ENCODE measurements at places on chromosomes 6 and 20.
A peak's percentile ranks its signal among the peaks of the same experiment; 100 is the strongest.

GRCh38 chr6:139334806-139335446 lies 39.5 kb downstream of the CITED2 start:
- DNase-seq = no peak

DNA sequence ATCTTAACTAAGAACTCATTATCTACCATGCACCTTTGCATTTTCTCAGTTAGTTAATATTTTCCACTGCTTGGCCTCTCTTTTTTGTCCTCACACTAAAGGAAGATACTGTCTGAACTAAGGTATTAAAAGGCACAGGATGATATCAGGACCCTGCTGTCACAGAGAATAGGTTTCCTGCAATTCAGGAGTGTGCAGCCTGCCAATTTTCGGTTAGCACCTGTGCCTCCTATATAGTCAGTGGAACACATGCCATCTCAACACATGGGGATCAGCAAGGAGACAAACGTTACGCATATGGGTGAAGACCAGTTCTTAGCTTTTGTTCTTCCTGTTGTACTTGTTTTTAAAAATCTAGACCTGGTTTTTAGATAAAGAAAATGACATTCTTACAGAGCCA lies 71.0 kb downstream of the FUT9 start:
- no peak for DNase-seq

GRCh38 chr6:4378319-4378996 lies 243.1 kb upstream of the ECI2 start:
- no peak for DNase-seq

DNA sequence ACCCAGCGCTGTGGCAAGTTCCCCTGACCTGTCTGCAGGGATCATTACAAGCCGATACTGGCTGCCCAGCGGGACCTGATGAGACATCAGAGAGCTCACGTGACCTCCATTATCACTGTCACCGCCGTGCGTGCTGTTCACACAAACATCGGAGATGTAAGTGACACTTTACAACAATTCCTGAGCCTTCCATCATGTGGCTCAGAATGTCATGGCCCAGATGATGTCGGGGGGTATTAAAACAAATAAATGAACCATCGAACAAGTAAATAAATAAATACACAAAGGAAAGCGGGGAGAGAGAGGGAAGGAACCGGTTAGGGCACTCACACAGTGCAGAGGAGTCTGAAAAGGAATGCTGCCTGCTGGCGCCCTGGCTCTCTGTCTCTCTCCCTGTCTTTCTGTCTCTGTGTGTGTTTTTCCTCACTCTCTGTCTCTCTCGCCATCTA lies 195.1 kb downstream of the BMP7 start:
- no peak for DNase-seq

- no peak for DNase-seq
Observed at GRCh38 chr20:1994627-1995026, 769 bp upstream of the PDYN start.

GRCh38 chr6:158388727-158389126 lies 76.5 kb downstream of the TULP4 start:
- DNase-seq = no peak

GRCh38 chr20:62239278-62239879 lies 1.1 kb downstream of the OSBPL2 start:
- no peak for DNase-seq

GRCh38 chr6:14121936-14122344 lies 4.4 kb downstream of the CD83 start:
- no peak for DNase-seq

DNA sequence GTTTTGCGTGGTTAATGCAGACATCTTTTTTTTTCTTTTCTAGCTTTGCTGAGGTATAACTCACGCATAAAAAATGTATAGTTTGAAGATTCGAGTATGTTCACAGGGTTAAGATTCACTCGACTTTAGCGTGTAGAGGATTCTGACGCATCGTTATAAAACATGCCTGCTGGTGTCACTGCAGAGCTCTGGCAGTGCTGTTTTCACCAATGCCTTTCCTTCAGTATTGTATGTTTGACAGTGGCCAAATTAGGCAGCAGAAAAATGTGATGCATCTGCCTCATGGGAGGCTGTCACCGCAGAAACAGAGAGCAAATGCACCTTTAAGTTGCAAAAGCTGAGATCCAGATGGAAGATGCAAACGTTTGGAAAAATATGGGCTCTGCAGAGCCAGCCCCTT lies 18.0 kb upstream of the SIRPB2 start:
- DNase-seq = no peak

- DNase-seq = no peak
Observed at GRCh38 chr6:163828038-163828795, 413.7 kb downstream of the QKI start.

GRCh38 chr6:22424196-22424595 lies 127.4 kb upstream of the PRL start:
- DNase-seq = no peak

DNA sequence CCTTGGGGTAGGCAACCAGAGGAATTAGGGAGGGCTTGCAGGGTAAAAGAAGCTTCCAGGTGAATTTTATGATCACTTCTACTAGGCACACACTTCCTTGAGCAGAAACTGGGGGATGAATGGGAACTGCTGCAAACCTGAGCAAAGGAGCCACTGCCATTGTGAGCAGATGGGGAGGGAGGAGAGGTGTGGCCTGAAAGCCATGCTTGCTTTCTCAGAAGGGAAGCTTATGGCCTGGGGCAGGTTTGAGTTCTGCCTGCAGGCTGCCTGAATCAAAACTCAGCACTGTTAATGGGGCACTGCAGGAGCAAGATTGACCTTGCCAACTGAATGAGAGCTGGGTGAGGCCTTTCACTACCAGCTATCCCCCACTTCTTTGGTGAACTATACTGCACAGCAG lies 328.1 kb downstream of the NKAIN2 start:
- no peak for DNase-seq

DNA sequence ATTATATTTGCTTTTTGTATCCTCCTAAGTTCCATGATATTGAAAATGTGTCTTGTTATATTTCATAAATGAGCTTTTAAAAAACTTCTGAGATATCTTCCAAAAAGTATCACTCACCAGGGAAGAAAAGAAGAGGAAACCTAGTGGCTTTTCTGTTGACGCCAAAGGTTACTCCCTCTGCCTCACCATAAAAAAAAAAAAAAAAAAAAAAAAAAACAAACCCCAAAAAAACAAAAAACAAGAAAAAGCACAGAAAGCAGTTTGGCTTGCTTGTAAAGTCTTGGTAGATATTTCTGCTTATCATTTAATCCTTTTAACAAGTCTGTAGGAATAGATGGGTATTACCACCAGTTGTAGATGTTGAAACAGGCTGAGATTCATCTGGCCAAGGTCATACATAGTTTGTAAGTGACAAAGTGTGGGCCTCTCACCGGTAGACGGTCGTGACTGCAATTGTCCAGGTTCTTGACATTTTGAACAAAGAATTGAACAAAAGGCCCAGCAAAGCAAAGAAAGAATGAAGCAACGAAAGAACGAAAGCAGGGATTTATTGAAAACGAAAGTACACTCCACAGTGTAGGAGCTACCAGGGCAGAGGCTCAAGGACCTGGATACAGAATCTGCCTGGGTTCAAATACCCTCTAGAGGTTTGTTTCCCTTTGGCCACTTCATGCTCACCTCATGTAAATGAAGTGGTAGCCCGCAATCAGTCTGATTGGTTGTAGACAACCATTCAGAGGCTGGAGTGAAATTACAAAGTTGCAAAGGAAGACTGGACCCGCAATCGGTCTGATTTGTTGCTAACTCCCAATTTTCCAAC lies 11.6 kb upstream of the ELOVL5 start:
- DNase-seq = peak; percentile 63

DNA sequence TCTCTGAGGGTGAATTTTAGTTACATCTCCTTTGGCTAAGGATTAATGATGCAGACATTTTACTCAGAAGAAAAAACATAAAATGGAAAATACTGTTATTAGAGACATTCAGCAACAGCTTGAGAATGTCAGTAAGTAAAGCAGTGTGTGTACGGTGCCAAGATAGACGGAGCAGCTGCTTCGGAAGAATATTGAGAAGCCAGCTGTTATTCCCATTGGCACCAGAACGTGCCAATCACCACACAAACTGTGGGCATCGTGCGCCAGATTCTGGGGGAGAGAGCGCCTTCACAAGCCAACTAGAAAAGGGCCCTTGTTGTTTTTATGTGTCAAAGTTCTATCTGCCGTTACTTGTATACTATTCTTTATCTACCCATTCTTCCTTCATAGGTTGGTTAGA lies 163.4 kb downstream of the MTFR2 start:
- no peak for DNase-seq

- DNase-seq = no peak
Observed at GRCh38 chr6:138271451-138271850, 53.2 kb upstream of the PBOV1 start.

DNA sequence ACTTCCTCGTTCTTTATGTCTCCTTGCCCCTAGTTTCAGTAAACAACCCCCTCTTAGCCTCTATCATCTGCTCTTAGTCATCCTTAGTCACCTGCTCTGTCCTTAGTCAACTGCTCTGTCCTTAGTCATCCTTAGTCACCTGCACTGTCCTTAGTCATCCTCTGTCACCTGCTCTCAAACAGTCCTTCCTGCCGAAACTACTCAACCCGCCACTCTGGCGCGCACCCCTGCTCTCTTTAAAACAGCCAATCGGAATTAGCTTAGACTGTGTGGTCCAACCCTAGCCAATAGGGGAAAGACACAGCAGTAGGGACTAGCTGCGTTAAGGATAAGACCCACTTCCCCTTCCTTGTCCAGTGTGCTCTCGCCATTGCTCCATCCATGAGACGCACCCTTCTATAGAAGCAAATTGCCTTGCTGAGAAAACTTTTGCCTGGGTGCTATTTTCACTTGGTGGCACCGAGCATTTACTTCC lies 73.9 kb downstream of the BACH2 start:
- no peak for DNase-seq

- peak; percentile 47 for DNase-seq
Observed at GRCh38 chr6:125858427-125859320, 67.9 kb downstream of the NCOA7 start.

GRCh38 chr6:79574630-79575225 lies 37.5 kb upstream of the LCA5 start:
- no peak for DNase-seq

GRCh38 chr6:1729750-1730140 lies 120.0 kb downstream of the FOXC1 start:
- no peak for DNase-seq

GRCh38 chr6:38638941-38639497 lies 710 bp downstream of the BTBD9 start:
- DNase-seq = peak; percentile 84

DNA sequence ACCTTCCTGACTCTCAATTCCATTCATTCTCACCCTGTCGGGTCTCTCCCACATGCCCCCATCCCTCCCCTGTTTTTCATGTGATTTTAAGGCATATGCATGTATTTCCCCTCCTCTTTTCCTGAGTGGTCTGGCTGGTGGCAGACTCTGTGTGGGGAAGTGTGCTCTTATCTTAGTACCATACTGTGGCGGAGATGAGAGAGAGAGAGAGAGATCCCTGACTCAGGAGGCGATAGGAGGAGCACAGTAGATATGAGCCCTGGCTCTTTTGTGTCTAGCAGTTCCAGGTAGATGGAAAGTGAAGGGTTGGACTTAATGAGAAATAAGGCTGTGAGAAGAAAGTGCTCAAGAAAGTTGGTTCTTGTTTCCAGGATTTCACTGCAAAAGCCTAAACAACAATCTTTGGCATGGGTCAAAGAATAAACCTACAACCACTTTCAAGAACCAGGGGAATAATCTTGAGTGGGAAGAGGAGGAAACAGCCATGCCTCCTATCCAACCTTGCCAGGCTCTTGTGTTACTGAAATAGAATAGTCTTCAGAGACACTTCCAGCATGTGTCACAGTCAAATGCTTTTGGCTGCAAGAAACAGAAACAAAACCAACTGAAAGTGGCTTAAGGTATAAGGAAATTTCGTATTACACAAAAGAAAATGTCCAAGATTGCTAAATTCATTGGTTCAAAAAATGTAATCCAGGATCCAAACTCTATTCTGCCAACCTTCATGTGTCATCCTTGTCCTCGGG lies 123.8 kb upstream of the MYLIP start:
- DNase-seq = no peak

DNA sequence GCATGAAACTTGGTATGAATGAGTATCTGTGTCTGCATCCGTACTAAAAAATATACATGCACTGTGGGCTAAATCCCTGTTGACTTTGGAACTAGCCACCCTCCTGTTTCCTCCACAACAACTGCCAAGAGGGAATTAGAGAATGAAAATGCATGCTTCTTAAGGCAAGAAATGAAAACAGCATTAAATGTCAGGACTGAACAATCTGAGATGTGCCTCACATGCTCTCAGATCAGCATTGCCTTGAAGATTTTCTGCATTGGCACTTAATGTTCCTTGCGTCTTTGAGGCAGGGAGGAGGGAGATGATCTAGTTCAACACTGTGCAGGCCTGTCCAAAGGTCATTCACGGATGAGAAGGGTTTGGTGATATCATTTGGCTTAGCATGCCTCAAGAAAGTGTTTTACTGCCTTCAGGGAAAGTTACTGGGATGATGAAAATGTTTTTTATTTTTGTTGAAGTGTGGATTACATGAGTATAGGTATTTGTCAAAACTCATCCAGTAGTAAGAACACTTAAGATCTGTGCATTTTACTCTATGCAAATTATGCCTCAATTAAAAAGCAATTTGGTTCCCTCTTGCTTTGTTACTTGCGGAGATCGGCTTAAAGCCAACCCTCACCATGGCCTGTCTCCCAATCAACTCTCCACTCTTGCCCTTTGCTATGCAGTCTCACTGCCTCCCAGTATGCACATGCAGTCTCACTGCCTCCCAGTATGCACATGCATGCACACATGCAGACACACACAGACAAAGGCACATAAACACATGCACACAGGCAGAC lies 47.5 kb upstream of the RIN2 start:
- DNase-seq = no peak

GRCh38 chr20:14955399-14955798 lies 618.0 kb upstream of the FLRT3 start:
- DNase-seq = no peak

GRCh38 chr20:20699144-20699543 lies 13.3 kb downstream of the RALGAPA2 start:
- DNase-seq = no peak

DNA sequence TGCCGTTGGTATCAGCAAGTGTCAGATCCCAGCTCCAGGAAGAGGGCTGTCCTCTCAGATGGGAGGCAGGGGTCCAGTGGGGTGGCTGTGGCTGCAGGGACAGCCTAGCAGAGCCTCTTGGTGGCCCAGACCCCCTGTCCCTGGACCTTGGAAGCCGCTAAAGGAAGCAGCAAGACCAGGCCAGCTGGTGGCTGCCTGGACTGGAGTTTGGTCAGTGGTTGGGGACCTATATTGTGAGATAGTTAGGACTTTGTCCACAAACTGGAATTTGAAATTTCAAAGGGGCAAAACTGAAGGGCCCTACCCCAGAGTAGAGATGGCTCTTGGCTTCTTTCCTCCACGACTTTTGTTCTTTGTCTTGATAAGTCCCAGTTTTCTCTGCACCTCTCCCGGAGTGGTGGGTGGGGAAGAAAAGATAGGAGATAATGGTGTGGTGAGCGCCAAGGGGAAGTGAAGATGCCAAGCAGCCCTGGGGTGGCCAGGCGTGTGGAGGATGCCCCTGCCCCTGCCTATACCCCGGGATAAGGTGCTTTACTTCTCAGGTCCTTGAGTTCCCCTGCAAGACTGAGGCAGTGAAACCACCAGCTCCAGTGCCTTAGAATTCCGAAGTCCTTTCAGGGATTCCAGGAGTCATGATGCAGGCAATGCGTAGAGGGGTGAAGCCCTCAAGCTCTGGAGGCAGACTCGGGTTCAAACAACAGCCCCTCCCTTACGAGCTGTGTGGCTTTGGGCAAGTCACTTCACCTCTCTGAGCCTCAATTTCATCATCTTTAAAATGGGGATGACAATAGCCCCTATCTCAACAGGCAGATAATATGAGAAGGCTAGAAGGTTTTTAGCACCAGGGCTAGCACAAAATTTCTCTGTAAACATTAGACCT lies 40.2 kb downstream of the HNF4A start:
- DNase-seq = no peak

GRCh38 chr6:33339193-33339592 lies 21.6 kb upstream of the ZBTB22 start:
- no peak for DNase-seq
